Ureter (tissue), 1 donor: ENCODE measurements at places on chromosomes 12 and 14.

DNA sequence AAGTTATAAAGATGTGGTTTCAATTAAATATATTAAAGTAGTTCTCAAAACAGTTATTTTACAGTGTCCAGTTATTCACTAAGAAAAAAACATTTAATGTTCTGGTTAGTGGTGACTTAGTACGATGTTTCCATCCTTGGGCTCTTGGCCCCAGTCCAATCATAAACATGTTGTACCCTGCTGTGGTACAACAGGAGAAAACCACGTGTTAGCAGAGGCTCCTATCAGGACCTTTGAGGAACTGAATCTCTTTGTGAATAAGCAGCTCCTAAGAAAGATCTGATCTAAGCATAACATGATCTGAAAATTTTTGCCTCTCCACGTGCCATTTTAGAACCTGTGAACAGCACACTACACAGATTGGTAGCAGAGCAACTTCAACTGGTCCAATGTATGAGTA lies 234.0 kb downstream of the SYT1 start:
- no peak for DNase-seq

GRCh38 chr12:19298836-19299605 lies 140.3 kb upstream of the AEBP2 start:
- DNase-seq: no peak

- no peak for DNase-seq
Observed at GRCh38 chr12:128019996-128020544, 246.9 kb upstream of the TMEM132C start.

GRCh38 chr12:47803191-47803875 lies 16.4 kb downstream of the HDAC7 start:
- no peak for DNase-seq

- DNase-seq: no peak
Observed at GRCh38 chr14:100649173-100649519, 61.9 kb upstream of the BEGAIN start.

GRCh38 chr14:99320621-99321235 lies 48.7 kb upstream of the BCL11B start:
- no peak for DNase-seq
